Activated T-helper 1 cell treated with anti-CD3 and anti-CD28 coated beads, Interleukin-12 subunit alpha, Interleukin-12 subunit beta, Interleukin-2, Interleukin-4 antibody, amounts not matched to agents 30 ng/mL and 10 ng/mL and 1 ng/mL, durations not matched to agents 14 hours and 24 hours and 36 hours (primary cell): ENCODE measurements at places on chromosomes 2 and 18. TPM values are rescaled to one million over a fixed set of nuclear protein-coding genes. Genes with fewer than 3 reads are reported as not detected.

METTL21A gene
- 33.2 and 36.1 TPM in 2 replicates for total RNA-seq

FTCDNL1 gene
- total RNA-seq, result 1.7 and 2.1 TPM in 2 replicates

NEU4 gene
- 0.61 and 0.80 TPM in 2 replicates for total RNA-seq

RND3 gene
- total RNA-seq, result not detected in 2 replicates
